ENCODE measurements at places on chromosomes 13 and 19.

- DNase-seq: no peak
These were observed 117.4 kb upstream of the FNDC3A start for GRCh38 chr13:48858122-48858902.

DNA sequence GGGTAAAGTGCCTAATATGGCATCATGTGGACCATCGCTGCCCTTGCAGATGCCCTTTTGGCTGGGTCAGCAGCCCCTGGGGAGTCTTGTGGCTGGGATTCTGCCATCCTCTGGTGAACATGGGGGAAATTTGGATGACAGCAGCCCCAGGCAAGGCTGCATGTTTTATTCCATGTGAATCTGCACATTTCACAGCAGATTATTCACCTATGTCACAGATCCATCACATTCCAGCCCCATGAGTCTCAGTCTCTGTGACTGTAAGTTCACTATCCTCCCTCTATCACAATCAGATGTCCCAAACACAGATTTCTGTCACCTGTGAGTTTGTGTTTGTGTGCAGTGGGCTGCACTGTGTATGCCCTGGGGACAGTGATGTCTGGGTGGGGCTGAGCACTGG, 36.8 kb upstream of the PSG9 start:
- no peak for DNase-seq

DNA sequence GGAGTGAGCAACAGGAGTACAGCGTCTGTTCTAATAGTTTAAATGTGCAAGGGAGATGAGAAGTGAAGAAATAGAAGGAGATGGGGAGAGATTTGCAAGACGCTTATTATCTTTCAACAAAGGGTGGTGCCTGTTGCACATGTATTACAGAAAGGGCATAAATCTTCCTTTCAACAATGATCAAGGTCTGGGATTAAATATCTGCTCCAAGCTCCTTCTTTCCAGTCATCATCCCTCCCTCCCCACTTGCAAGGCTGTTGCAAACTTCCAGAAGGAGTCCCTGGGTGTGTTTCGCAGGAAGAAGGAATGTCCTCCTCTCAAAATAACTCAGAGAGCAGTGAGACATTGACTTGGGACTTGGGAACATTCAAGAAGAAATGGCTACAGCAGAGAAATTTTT, 63.5 kb upstream of the MYCBP2 start:
- DNase-seq: no peak

DNA sequence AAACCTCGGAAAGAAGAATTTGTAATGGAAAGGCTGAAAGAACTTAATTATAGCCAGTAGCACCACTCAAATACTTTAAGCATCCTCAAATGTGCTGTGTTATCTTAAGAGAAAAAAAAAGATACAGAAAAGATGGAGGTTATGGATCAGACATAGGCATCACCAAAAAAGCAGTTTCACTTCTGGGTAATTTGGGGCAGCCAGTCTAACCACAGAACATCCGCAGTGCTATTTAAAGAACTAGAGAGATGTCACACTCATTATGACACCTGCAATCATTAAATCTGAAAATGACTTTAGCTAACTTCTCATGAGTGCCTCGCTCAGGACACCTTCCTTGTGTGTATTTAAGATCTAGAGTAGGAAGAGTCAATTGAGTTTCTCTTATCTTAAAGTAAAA, 211.8 kb downstream of the RBM26 start:
- no peak for DNase-seq

GRCh38 chr19:17755443-17755890, 4.2 kb downstream of the FCHO1 start:
- DNase-seq: no peak

DNA sequence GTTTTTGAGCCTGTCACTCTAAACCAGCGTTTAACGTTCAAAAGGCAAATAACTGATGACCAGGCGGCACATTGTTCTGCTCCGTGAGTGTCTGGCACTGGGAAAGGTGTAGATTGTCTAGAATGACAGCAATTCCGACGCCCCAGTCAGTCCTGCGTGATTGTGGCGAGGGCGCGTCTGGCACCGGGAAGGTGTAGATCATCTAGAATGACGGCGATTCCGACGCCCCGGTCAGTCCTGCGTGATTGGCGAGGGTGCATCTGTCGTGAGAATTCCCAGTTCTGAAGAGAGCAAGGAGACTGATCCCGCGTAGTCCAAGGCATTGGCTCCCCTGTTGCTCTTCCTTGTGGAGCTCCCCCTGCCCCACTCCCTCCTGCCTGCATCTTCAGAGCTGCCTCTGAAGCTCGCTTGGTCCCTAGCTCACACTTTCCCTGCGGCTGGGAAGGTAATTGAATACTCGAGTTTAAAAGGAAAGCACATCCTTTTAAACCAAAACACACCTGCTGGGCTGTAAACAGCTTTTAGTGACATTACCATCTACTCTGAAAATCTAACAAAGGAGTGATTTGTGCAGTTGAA, 26.1 kb upstream of the NDUFS7 start:
- no peak for DNase-seq

DNA sequence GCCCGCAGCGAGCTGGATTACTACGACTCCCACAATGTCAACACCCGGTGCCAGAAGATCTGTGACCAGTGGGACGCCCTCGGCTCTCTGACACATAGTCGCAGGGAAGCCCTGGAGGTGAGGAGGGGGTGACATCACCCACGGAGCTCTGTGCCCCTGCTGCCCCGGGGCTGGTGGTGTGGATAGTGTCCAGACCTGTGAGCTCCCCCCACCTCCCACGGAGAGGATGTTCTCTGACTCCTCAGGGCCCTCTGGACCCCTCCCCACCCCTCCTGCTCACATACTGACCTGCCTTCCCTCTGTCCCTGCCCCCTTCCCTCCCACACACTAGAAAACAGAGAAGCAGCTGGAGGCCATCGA, 20.7 kb downstream of the CAPN12 start:
- DNase-seq: no peak

DNA sequence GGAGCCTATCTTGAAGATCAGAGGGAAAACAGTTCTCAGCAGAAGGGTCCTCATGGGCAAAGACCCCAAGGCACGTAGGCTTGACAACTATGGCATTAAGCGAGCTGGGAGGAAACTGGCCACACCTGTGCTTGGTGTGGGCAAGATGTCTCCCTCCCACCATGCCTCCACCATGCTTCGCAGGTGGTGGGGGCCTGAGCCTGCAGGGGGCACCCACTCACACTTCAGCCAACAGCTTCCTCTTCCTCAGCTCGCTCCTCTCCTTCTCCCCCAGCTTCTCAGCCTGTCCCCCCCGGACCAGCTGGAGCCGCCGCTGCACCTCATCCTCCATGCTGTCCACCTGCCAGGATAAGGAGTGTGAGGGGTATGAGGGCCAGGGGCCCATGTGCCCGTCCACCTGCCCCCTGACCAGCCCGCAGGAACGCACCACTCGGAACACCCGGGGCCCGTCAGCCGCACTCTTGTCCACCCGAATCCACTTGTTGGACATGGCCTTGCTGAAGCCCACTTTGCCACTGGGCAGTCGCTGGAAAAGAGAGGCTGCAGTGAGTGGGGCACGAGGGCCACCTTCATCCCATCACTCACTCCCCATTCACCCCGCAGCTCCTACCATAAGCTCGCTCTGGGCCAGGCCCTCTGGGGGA, 3.4 kb downstream of the FARSA start:
- no peak for DNase-seq

DNA sequence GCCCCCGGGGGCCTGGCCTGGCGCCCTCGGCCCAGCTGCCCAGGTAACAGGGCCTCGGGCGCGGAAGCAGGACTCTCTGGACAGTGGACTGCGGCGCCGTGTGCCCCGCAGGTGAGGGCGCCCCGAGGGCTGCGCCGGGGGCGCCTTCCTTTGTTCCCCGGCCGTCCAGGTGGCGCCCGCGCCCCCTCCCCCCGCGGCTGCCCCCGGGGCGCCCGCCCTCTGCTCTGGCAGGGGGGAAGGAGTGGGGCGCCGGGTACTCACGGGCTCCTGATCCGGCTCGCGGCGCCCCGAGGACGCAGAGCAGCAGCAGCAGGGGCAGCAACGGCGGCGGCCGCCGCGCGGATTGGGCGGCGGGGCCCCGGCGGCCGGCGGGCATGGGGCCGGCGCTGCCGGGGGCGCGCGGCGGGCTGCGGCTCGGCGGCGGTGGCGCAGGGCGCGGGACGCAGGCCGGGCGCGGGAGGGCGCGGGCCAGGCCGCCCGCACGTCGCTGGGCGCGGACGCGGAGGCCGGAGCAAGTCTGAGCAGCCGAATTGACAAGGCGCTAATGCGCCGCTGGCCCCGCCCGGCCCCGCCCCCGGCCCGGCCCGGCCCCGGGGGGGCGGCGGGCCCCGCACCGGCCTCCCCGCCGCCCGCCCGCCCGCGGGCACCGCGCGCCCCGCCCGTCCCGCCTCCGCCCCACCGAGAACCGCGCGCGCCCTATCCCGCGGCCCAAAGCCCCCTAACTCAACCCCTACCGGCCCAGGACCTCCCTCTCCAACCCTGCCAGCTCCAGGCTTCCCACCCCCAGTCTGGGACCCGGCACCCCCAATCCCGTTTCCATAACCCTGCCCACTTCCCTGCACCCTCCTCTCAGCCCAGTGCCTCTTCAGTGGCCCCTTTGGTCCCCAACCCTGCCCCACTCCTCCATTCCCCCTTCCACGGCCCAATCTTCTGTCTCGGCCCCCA, at the start of gene CRLF1:
Gene CRLF1 (minus strand): TSS at position 519 of the 945 bp plus-strand sequence. CDS start 143 bp downstream, at position 376.
- DNase-seq: no peak

- no peak for DNase-seq
These were observed 330.4 kb downstream of the RFC3 start for GRCh38 chr13:34148359-34148758.
